ENCODE measurements at places on chromosomes 7 and 10.

GRCh38 chr7:47332213-47332612 is 249.7 kb downstream of the TNS3 start:
- no peak for DNase-seq

GRCh38 chr7:1442355-1443124 is 16.7 kb downstream of the MICALL2 start:
- no peak for DNase-seq

- DNase-seq = no peak
These were observed 13.8 kb upstream of the AKR1B1 start for GRCh38 chr7:134472572-134473244.

DNA sequence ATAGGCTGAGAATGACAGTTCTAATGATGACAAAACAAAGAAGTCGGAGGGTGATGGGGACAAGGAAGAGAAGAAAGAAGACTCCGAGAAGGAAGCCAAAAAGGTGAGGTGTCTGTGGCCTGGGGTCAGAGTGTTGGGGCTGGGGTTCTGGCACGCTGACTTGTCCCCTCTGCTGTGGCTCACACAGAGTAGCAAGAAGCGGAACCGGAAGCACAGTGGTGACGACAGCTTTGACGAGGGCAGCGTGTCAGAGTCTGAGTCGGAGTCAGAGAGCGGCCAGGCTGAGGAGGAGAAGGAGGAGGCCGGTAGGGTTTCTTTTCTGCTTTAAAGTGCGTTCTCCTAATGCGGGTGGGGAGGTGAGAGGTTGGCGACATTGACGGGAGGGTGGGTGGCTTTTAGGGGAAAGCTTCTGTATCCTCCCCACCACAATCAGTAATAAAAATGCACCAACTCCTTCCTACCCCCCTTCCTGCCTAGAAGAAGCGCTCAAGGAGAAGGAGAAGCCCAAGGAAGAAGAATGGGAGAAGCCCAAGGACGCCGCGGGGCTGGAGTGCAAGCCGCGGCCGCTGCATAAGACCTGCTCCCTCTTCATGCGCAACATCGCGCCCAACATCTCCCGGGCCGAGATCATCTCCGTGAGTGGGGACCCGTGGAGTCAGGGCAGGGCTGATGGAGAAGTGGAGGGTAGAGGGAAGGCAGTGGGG is 4.6 kb downstream of the UFSP1 start:
- DNase-seq = no peak

GRCh38 chr7:71303566-71303965 is 171.6 kb downstream of the GALNT17 start:
- no peak for DNase-seq

GRCh38 chr7:66413379-66414114 is 208.4 kb downstream of the TPST1 start:
- DNase-seq = peak; percentile 77

DNA sequence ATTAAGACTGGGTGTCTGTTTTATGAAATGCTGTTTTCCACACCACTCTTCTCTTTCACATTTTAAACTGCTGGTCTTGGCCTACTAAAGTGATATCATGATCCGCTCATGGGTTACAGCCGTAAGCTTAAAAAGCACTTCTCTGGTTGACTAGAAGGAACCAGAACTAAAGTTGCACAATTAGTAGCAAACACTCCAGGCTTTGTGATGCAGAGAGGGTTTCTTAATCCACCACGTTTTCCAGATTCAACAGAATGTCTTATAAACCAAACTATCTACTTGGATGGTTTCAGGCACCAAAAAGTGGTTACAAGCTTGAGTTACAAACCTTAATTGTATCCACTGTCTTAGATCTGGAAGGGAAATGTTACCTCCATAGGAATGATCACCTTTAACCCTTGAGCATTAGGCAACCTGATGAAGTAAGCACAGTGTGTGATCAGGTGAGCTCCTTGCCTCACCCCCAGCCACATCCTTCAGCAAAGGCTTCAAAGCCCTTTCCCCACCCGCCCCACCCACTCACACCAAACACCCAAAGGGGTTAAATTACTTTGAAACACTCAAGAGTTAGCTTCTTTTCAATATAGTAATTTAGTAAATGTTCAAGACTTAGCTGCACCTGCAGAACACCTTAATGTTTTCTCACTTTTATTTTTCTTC is 3.5 kb downstream of the ELMO1 start:
- DNase-seq = no peak

GRCh38 chr10:83995738-83996331 is 143.5 kb upstream of the GHITM start:
- DNase-seq = no peak

DNA sequence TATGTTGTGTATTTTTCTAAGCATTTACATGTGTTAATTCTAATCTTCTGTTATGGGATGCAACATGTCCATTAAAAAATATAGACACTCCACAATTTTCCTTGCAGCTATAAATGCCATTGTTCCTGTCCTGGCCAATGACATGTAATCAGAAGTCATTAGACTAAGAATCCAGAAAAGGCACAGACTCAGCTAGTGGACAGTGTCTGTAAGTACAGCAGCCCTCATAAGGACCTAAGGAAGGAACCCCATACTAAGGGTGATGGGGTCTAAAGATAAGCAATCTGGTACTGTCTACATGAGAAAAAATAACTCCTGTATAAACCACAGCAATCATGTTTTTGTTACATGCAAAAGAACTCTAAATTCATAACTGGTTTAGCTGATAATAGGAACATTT is 115.9 kb downstream of the GPR85 start:
- no peak for DNase-seq

- DNase-seq = no peak
These were observed 438 bp downstream of the ARID5B start for GRCh38 chr10:61901829-61902444.

- no peak for DNase-seq
These were observed 153.9 kb downstream of the BMPER start for GRCh38 chr7:34059136-34059828.

- no peak for DNase-seq
These were observed 19.8 kb upstream of the ST7 start for GRCh38 chr7:116933465-116933864.

DNA sequence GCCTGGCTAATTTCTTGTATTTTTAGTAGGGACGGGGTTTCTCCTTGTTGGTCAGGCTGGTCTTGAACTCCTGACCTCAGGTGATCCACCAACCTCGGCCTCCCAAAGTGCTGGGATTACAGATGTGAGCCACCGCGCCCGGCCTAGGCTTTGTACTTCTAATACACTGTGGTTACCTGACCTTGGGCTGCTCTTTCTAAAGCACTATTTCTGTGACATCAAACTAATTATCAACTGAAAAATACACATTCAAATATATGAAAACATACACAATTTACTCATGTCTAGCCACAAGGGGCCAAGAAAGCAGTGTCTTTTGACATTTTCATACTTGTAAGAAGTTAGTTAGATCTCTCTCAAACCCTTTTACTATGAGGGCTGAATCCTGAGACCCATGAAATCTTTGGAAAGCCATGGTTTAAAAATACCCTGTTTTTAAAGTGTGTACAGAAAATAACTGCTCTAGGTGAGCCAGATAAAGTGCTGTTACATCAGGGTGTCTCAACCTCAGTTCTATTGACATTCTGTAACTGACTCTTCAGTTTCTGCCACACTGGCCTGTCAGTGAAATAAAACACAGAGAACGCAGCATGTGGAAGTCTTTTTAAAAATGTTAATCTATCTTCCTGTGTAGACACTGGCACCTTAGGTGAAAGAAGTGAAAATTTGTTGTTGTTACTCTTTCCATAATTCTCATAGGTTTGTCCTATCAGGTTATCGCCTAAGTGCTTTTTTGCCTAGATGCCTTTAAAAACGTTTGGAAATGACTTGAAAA is 58.8 kb downstream of the CREM start:
- no peak for DNase-seq

DNA sequence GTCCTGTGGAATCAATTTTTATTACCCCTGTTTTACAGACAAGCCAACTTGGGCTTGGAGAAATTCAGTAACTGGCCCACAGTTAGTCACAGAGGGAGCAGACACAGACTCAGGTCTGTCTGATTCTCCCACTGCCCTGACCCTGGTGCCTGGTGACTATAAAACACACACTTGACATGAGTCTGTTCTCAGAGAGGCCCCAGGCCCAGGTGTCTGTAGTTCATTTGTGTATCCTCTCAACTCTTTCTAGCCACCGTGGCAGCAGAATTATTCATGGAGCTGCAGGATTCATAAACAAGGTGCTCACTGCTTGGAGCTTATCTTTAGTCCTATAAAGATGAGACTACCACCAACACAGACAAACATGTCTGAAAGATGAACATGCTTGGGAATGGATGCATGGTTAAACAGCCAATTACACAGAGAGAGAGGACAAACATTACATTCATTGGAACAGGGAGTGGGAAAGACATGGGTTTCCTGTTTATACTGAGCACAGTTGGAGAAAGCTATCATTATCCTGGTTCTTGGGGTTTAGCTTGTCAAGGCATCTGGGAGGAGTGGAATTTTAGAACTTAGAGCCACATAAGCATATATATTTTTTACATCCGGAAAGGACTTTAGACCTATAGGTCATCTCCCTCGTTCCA is 79.1 kb upstream of the PDCD4 start:
- no peak for DNase-seq

DNA sequence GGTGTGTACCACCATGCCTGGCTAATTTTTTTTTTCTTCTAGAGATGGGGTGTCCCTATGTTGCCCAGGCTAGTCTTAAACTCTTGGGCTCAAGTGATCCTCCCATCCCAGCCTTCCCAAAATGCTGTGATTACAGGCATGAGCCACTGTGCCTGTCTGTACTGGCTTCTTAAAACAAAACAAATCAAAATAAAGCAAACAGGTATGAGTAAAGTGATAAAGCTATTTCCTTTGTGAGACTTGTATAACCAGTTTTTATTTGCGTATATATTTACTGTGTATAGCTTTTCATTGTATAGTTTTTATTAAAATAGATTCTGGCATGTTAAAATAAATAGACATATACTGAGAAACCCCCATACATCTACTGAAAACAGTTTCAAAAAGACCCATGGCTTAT is 14.3 kb downstream of the LCOR start:
- no peak for DNase-seq

GRCh38 chr10:130782467-130782866 is 529.1 kb downstream of the TCERG1L start:
- DNase-seq = no peak

GRCh38 chr7:63041786-63042185 is 956.9 kb upstream of the ZNF722 start:
- no peak for DNase-seq

- no peak for DNase-seq
These were observed 21.6 kb downstream of the AGAP3 start for GRCh38 chr7:151107882-151108281.

Data from T-helper 1 cell (primary cell).